Stimulated activated CD4-positive, alpha-beta T cell treated with anti-CD3 and anti-CD28 coated beads, TNF-alpha, amount 100 ng/mL, for 1 hour (primary cell): ENCODE measurements at places on chromosomes 16 and 17.

GRCh38 chr16:81424771-81425170 is 19.8 kb upstream of the CMIP start:
- no peak for DNase-seq

DNA sequence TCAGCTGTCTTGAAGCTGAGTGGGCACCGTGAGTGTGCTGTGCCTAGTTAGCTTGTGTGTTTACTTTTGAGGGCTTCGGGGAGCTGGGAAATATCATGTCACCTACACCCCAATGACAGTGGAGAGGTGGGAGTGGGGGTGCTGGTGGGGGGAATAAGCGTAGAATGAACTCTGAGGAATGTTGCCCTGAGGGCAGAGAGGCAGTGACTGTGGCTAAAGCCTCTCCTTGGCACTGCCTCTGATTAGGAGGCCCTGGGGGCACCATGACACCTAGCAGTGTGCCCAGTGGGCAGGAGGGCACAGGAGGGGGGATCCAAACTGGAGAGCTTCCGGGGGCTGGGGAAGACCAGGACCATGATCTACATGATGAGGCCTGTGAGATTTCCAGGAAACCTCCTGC is 24.8 kb downstream of the CACNA1G start:
- DNase-seq = no peak

DNA sequence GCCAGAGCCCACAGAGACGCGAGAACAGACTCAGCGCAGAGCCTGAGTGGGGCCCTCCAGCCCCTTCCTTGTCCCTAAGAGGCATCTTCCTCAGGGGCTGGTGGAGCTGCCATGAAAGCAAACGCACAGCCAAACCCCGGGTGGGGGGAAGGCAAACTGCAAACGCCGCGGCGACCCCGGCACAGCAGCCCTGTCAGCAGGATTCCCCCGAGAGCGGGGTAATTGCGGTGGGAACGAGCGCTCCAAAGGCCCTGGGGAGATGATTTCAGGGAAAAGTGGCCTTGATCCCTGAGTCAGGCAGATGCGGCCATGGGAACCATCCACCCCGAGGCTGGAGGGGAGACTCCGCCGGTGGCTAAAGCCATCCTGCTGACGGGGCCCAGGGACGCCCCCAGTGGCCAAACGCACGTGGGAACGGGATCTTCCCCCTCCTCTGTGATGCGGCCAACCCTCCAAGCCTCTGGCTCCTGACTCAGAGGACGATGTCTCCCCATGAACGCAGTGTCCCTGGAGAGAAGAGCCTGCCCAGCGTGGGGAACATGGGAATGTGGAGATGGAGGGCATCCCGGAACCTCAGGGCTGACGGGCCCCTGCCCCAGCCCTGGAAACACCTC is 25.1 kb downstream of the SLC7A5 start:
- no peak for DNase-seq

DNA sequence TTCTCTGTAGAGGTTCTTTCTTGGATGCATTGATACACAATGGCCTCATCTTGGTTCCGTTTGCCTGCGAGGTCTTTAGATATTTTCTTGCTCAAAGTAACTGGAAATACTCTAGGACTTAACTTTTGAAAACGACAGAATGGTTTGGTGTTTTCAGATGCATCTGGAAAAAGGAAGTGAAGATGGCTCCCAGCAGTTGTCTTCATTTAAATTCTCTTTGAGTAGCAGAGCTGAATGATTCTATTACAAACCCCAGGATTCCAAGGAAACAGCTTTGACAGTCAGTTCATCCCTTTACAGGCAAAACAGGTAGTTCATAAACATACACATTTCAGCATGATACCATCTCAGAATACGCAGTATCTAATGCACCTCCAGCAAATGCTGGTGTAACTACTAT is 54.8 kb downstream of the PSMD12 start:
- DNase-seq = no peak

DNA sequence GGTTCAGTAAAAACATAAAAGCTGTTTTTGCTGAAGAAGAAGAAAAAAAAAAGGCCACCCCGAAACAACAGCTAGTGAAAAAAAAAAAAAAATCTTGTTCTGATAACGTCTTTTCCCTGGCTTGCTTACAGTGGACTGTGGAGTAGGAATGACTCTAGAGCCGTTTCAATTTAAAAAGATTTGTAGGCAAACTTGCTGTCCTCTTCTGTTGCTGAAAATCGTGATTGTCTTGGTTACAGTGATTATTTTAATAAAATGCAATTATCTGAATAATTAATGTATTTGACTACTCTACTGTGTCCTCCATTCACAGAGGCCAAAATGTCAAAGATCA is 190.6 kb upstream of the TBX2 start:
- no peak for DNase-seq

- no peak for DNase-seq
These were observed 164.8 kb upstream of the FOXF1 start for GRCh38 chr16:86345516-86345915.

DNA sequence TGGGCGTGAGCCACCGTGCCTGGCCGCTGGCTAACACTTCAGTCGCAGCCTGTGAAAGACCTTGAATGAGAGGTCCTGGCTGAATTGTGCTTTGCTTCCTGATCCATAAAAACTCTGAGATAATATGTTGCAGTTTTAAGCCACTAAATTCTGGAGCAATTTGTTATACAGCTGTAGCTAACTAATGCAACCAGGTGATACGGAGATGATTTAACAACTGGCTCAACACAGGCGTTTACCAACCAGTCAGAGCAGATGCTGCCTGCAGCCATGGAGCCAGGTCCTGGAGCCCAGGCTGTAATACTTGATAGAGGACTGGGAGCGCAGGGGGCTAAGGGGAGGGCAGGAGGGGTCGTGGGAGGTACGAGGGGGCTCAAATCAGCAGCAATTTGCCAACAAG is 50.9 kb downstream of the PLXDC1 start:
- DNase-seq = no peak

DNA sequence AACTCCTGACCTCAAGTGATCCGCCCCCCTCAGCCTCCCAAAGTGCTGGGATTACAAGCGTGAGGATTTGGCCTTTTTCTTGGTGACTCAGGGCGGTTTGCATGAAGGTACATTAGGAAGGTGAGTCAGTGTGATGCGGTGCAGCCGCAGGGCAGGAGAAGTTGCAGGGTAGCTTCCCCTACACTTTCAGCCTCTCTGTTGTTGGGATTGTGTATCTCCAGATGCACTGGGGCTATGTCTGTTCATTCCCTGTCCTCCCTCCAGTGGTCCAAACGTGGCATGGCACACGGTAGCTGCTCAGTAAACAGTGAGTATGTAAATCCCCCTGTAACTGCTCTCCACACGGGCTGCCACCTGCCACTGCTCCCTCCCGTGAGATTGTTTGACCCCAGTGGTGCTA is 109.1 kb upstream of the CDC42EP4 start:
- DNase-seq = no peak

GRCh38 chr16:20114356-20114755 is 40.7 kb upstream of the GPR139 start:
- DNase-seq = no peak

- no peak for DNase-seq
These were observed 105.5 kb downstream of the AXIN2 start for GRCh38 chr17:65455972-65456343.

GRCh38 chr16:17404941-17405689 is 65.6 kb downstream of the XYLT1 start:
- no peak for DNase-seq

DNA sequence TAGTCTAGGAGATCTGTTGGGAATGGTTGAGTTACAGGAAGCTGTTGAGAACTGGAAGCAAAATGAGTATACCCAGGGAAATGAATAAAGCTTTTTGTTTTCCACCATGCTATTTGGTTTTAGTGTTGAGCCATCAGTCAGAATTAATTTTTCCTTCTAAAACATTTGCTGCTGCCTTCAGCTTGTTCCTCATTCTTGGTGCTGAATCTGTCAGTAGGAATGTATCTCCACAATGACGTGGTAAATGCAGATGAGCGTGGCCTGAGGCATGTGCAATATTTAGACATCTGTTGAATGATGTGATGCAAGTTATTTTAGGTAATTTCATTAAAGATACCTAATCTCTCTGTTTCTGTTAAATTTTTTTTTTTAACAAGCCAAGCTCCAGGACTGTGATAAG is 10.9 kb downstream of the HAPSTR1 start:
- no peak for DNase-seq

GRCh38 chr16:79093554-79093967 is 507.0 kb downstream of the MAF start:
- no peak for DNase-seq

DNA sequence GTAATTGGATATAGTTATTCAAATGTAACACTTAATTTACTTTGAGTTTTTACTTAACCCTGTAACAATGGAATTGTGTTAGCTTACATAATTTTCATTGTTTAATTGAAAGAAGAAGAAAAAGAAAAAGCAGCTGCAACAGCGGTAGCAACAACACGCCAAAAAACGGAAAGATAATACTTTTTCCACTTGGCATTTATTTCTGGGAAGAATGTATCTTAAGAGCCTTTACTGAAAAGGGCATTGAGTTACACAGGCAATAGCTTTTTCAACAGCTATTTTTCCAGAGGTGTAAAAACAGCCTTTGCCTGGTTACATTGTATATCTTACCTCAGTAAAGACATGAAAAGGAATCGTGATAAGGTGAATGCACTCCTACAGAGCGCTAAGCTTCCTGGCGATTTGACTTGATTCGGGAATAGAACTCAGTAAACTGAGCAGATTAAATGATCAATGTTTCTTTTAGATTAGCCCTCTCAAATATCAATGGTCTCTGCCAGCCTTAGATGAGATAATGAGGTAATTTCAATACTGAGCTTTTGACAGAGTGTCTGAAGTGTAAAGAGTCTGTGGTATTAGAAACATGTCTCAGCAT is 311.3 kb downstream of the CDH13 start:
- DNase-seq = no peak

GRCh38 chr17:79985943-79986391 is 49.7 kb downstream of the TBC1D16 start:
- no peak for DNase-seq

DNA sequence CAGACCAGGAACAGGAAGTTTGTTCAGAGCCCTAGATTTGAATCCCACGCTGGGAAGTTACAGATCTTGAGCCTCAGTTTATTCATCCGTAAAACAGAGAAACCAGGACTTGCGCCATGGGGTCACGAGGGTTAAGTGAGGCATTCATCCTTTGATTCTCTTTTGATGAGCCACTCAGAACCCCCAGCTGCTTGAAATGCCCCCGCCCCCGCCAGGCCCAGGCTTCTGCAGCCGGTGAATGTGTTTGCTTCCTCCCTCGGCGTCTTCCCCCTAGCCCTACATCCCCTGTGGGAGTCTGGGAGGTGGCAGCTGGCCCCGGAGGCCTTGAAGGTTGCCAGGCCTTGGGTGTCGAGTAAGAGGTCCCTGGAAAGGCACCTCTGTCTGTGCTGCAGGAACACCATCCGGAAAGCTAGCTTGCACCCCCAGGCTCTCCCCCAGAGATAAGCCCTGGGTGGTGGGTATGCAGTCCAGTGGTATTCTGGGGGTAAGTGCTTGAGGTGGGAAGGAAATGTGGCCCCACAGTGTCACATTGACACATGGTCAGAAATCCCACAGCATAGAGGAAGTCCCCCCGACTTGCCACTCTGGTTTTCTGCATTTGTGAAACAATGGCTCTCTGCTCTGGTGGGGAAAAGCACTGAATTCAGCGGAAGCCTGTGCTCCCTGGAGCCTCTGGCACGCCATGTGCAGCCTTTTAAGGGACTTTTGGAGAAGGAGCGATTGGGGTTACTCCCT is 14.9 kb downstream of the IRF8 start:
- no peak for DNase-seq

DNA sequence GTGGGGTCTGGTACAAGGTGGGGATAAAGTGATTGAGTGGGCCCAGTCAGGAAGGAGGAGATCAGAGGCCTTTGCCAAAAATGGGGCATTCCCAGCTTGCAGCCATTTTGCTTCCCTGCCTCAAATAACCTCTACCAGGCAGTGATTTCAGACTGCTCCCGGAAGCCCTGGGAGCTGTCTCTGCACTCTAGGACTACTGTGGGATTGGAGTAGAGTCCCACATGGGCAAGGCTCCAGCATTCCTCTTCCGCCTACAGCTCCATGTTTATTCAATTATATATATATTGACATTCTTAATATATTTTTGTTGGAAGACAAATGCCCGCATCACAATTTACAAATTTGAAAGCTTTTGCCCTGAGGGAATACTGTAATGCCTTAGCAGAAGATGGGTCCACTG is 13.5 kb downstream of the SUPT6H start:
- DNase-seq = no peak

GRCh38 chr17:73492125-73492820 is 152.0 kb downstream of the SDK2 start:
- DNase-seq = no peak

GRCh38 chr17:57071991-57072944 is 12.8 kb upstream of the AKAP1 start:
- DNase-seq = no peak

- no peak for DNase-seq
These were observed 519.2 kb upstream of the TOM1L1 start for GRCh38 chr17:54381482-54381881.

- DNase-seq = no peak
These were observed 5.5 kb upstream of the EPX start for GRCh38 chr17:58187063-58187462.

- DNase-seq = no peak
These were observed 33.1 kb downstream of the N4BP1 start for GRCh38 chr16:48576927-48577326.

GRCh38 chr17:43958748-43959352 is 5.1 kb upstream of the PYY start:
- no peak for DNase-seq

DNA sequence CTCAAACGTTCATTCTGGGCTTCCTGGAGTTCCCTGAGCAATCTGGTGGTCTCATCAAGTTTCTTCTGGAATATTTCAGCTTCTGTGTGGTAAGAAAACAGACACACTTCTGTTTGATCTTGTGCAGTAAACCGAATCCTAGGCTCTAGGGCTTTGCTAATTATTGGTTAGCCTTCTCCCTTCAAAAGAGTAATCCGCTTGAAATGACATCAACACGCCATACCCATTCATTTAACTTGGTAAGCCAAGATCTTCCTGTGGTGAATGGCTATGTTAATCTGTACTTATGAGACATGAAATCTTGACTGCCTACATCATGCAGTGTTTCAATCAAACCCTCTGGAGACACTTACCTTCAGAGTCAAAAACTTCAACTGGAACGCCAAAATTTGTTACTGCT is 48.5 kb downstream of the BRD7 start:
- no peak for DNase-seq

- no peak for DNase-seq
These were observed 245.7 kb upstream of the CIBAR2 start for GRCh38 chr16:85357924-85358505.
